NCI-H446 treated with DMSO at 0.1 percent for 48 hours (cell line): ENCODE measurements at places on chromosomes 7 and 10.

- no peak for DNase-seq
Measured at GRCh38 chr10:117617659-117618058, 75.1 kb downstream of the EMX2 start.

DNA sequence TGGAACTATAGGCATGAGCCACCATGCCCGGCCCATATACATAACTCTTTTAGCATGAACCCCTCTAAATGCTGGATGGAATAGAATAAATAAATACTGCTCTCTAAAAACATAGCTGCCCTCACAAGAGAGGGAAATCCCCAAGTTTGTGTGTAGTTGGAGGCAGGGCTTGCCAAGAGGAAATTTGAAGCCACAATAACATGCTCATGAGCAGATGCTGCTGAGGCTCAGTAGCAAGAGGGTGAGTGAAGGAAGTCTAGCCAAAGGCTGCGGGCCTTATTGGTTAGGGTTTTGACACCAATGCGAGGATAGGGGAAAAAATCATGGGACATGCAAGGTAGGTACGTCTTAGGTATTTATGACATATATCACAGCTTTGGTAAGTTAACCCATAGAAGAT lies 17.3 kb downstream of the TPK1 start:
- no peak for DNase-seq

DNA sequence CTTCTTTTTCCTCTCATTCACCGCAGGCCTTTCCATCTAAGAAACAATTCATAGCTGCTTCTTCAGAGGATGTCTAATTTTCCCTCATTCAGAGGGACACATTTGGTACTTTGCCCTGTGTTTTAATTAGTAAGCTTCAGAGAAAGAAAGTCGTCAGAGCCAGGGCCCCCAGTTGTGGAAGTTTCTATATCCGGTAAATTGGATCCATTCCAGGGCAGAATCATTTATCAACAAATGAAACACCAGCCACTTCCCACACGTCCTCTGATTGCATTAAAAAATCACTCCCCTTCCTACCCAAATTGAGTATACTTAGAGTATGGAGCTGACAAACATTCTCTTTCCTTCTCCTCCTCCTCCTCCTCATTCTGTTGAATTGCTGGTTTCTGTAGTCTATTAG lies 205.8 kb upstream of the HDAC9 start:
- no peak for DNase-seq

- no peak for DNase-seq
Measured at GRCh38 chr10:71347587-71348395, 28.7 kb downstream of the SLC29A3 start.

GRCh38 chr7:78437118-78437517 lies 638.5 kb downstream of the PHTF2 start:
- no peak for DNase-seq

GRCh38 chr10:12299222-12299965 lies 50.0 kb upstream of the CAMK1D start:
- peak; percentile 61 for DNase-seq

- DNase-seq = no peak
Measured at GRCh38 chr10:22679608-22680007, 34.8 kb downstream of the PIP4K2A start.

DNA sequence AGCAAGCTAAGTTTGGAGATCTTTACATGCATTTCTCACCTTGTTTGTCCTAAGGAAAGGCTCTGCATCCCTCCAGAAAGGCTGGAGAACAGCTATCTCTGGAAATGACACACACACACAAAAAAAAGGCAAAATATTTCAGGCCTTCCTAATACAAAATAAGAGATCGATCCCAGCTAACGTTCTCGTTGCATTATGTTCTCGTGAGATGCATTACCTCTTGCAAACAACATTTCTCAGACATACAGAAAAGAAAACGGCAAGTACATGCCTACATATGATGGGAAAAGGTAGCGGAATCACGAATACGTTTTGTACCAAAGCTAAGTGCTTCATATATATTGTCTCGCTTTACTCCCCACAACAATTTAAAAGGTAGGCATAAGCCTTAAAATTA lies 488 bp downstream of the MTERF1 start:
- DNase-seq = no peak

GRCh38 chr10:4686644-4686996 lies 139.4 kb upstream of the AKR1E2 start:
- no peak for DNase-seq

DNA sequence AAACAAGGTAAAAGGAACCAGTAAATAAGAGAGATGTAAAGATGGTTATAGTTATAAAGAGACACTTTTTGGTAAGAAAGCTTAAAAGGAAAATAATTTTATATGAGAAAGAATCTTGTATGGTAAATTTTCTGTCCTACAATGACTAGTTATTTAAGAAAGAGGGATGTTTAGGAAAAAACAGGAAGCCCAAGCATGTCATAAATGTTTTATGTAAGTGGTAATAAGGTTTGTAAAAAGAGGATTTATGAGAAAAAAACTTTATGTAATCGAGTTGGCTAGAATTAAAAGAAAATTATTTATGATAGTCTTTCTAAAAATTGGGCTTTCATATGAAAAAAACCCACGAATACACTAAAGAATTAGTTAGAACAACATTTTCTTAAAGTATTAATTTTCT lies 34.2 kb upstream of the CREB3L2 start:
- DNase-seq = no peak

DNA sequence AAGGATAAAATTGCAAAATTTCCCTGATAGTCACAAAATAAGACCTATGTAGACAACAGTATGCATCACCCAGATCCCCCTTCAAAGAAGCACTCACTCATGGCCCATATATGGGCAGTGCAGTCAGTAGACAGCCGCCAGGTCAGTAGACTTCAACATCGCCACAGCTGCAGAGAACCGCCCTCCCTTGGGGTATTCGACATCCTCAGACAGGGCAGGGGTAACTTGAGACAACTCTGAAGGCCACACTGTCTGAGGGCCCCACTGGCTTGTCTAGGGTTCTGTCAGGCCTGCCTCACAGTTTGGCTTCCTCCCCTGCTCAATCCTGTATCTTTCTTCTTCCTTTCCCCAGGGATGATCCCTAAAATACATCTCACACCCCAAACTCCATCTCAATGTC lies 172.3 kb downstream of the IMMP2L start:
- DNase-seq = no peak

DNA sequence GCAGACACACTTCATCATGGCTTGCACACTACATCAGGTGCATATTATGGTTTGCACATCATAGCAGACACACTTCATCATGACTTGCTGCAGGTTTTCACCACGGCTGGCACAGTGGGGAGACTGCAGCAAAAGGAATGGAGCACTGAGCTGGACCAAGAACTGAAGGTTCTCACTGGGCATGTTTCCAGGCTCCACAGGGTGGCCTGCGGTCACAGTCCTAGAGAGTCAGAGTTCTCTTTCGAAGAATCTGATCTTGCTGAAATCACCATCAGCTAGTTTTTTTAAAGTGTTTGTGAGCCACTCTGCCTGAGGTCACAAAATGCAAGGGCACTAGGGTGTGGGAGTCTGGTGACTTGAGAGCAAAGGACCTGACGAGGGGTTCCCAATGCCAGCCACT lies 140.4 kb upstream of the NPY start:
- DNase-seq = no peak

- no peak for DNase-seq
Measured at GRCh38 chr10:69573056-69573806, at the start of gene NEUROG3. Gene NEUROG3, minus strand, starts transcription at chr10:69573422. Its CDS starts 379 bp downstream, at chr10:69573043.

DNA sequence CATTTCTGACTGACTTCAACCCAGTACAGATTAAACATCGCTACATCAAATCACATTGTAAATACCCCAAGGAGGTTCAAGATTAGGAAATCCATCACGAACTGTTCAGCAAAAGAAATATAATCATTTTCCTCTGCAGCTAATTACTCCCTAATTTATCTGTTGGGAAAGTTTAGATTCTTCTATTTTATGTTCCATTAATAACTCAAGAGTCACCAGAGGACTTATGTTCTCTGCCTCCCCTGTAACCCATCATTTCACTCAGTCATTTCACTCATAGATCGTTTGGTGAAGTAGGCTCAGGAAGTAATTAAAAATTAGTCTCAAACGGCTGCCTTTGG lies 45.2 kb downstream of the FAM171A1 start:
- no peak for DNase-seq

- no peak for DNase-seq
Measured at GRCh38 chr10:113616244-113617074, 47.4 kb downstream of the NRAP start.

- no peak for DNase-seq
Measured at GRCh38 chr7:138067774-138068173, 8.5 kb upstream of the AKR1D1 start.

DNA sequence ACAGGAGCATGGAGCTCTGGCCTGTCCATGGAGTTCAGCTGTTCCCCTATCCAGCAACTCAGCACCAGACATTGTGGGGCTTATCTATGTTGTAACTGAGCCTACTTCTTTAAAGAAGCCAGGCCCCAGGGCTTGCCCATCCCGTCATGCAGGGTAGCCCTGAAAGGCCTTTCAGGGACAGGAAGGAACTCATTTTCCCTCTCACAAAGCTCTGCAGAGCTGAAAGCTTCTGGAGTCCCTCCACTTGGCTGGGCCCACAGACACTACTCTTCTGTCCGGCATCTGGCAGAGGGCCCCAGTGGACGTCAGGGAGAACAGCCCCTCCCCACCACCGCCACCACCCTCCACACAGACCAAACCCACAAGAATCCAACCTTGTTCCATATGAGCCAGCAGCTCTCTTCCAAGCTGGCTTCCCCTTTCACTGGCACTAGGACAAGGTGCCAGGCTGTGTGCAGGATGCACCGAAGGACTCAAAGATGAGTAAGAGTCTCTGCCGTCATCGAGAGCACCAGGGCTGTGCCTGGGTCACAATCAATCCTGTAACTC lies 33.1 kb downstream of the DENND2A start:
- no peak for DNase-seq

GRCh38 chr7:53048638-53049037 lies 13.2 kb downstream of the POM121L12 start:
- DNase-seq = no peak

- no peak for DNase-seq
Measured at GRCh38 chr7:30771880-30772425, 736 bp downstream of the MINDY4 start.

DNA sequence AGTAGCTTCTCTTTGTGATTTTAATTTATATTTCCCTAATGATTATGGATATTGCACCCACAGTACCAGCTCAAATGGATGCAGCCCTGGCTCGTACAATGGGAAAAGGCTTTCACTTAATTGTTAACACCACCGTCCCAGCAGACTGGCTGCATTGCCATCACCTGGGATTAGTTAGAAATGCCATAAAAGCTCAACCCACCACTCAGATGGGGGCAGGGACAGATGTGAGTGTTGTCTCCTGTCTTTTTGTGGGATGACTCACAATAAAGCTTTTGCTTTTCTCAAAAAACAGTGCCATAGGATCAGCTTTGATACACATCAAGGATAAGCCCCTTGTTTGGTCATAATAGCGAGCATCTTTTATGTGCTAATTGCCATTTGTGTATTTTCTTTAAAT lies 729.1 kb downstream of the TNS3 start:
- no peak for DNase-seq

- no peak for DNase-seq
Measured at GRCh38 chr10:43846187-43846680, 197.6 kb upstream of the ZNF32 start.

DNA sequence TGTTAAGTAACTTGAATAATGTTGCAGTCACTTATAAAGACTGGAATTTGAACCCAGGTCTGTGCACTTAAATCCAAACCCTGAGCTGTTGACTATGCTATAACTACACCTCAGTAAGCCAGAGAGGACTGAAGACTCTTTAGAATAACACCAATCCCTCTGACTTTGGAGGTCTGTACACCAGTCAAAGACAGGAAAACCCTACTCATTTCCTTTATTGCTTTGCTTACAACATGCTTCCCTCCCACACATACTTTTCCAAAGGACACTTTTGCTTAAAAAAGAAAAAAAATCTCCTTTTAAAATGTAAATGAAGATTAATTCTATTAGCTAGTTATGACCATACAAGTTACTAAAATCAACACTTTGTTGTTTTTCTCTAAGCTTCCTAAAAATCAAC lies 184.7 kb upstream of the KCTD7 start:
- DNase-seq = no peak

DNA sequence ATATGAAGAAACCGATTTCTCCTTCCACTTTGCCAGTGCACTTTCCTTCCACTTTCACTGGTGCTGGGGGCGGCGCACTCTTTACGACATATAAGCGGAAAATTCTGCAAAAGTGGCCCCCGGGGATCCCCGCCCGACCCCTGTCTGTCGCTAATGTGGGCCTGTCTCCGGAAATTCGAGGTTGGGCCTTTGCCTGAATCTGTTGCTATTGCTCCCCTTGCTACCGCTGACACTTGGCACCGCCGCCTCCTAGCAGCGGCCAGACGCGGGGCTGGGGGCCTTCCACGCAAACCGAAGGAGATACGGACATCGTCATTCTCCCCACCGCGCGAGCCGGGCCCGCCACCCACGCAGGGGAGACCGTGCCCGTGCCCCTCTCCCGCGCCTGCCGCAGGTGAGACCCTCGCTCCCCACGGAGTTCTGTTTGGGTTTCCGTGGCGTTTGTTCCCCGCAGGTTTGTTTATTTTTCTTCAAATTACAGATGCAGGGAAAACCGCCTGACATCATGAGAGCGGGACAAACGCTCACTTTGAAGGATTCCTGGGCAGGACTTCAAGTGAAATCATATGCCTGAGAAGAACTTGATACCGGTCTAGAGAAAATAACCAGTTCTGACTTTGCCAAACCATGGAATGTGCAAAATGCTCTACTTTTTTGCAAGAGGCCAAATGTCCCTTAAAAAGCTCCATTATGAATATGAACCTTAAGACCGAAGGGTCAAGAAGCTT lies 5.0 kb downstream of the TWIST1 start:
- DNase-seq = no peak
